Activated CD8-positive, alpha-beta memory T cell treated with anti-CD3 and anti-CD28 coated beads, Interleukin-2, amount 10 ng/mL, durations not matched to agents 7 days and 5 days (primary cell): ENCODE measurements at places on chromosomes 1 and 21.

GRCh38 chr1:30895382-30895943 lies 13.1 kb downstream of the SDC3 start:
- no peak for DNase-seq

- DNase-seq = no peak
Observed at GRCh38 chr1:28031173-28031572, 57.2 kb downstream of the EYA3 start.

- DNase-seq = no peak
Observed at GRCh38 chr1:166740668-166741276, 98.5 kb upstream of the POGK start.

- no peak for DNase-seq
Observed at GRCh38 chr1:23424293-23425192, at the start of gene TCEA3. TCEA3 (minus strand) TSS chr1:23424748; CDS start chr1:23424633, 115 bp downstream.

- no peak for DNase-seq
Observed at GRCh38 chr1:42944246-42944928, 14.3 kb downstream of the SLC2A1 start.

DNA sequence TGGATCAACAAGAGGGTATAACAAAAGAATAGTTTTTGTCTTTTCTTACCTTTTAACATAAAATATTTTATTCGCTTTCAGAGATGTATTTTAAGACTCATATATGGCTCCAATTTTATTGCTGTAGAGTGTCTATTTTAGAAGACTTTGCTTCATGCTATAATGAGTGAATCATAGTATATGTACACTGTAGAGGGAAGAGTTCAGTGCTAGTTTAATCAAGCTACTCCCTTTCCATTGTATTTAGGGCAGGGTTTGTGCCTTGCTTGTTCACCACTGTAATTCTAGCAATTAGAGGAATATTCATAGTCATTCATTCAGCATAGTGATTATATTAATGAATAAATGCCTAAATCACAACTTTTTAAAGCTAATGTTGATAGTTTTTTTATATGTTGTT lies 78.8 kb downstream of the CEP350 start:
- DNase-seq = no peak

DNA sequence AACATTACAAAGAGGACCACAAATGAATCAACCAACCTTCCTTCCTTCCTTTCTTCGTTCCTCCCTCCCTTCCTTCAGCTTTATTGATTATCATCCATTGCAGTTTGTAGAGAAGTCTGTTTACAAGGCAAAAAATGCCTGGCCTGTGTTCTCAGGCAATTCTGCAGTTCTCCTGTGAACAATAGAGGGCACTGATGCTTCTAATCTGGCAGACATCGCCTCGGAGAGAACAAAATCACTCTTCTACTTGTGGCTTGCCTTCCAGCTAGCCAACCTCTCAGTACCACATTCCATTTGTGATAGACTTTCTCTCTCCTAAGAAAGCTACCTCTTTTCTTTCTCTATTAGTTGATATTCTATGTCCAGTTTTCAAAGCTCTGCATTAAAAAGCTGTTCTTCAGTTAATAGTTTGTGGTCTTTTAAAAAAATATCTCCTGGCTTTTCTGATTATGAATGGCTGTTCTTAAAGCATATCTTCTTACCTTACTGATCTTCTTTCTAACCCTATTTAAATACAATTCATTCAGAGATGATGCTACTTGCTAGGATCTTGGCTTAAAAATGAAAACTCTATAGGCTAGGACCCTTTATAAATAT lies 26.9 kb upstream of the ESRRG start:
- DNase-seq = no peak

DNA sequence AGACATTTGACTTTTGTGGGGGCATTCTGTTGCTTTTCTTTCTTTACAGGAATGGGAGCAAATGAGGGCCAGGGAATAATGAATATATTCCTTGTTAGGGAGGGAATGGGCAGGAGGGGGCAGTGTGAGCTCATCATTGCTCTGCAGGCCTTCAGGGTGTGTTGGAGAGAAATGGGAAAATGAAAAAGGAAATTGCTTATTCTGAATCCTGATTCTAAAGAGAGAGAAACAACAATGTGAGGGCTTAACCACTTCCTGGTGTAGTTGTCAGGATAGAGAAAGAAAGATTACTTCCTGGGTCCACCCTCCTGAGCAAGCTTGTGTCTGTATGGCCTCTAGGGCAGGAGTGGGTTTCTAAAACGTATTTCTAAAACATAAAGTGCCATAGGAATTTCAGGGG lies 28.3 kb downstream of the VANGL2 start:
- DNase-seq = peak; percentile 51

- DNase-seq = no peak
Observed at GRCh38 chr1:172955161-172955815, 95.5 kb downstream of the TNFSF18 start.

DNA sequence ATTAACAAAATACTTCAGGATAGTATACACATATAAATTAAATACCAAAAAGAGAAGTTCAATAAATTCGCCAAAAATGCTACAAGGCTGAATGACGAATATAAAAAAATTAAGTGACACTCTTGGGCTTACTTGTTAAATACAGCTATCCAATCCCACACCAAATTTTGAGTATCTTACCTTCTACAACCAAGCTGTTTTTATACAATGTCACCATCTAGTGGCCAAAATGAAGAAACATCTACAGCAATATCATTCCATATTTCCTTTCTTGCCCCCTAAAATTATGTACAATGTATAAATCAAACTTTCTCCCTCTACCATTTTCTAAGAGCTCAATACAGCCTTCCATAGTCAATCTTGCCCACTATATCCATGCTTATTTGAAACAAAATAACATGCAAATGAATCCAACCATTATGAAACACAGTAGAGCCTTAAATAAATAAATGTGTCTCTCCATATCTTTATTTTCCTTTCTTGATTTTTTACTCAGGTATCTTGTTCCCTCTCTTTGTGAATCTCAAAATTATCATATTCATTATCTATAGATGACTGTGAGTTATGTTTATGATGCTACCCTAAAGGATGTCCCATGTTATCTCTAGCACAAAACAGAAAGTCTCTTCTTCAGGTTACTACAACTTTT lies 86.3 kb downstream of the ACBD6 start:
- DNase-seq = no peak

DNA sequence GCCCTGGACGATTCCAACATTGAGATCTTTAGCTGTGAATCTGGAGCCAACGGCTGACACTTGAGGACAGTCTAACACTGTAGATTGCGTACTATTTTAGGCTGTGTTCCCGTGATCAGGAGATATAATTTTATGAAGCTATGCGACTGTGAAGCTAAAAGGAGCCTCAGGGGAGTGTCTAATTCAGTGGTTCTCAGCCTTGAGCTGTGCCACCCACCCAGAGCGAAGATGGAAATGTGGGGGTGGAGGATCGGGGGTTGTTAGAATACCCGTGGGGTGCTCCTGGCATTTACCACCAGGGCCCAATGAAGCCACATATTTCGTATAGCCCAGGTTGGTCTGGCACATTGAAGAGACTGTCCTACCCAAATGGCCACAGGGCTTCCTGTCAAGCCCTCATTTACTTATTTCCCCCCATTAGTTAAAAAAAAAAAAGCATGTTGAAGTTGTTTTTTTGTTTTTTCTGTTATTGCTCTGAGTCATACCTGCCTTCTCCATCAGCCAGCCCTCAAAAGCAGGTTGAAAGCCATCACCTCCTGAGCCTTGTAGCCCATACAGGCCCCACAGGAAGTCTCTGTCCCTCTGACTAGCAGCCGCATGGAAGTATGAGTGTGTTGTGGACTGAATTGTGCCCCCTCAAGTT lies 141.7 kb downstream of the GALNT2 start:
- DNase-seq = peak; percentile 84

DNA sequence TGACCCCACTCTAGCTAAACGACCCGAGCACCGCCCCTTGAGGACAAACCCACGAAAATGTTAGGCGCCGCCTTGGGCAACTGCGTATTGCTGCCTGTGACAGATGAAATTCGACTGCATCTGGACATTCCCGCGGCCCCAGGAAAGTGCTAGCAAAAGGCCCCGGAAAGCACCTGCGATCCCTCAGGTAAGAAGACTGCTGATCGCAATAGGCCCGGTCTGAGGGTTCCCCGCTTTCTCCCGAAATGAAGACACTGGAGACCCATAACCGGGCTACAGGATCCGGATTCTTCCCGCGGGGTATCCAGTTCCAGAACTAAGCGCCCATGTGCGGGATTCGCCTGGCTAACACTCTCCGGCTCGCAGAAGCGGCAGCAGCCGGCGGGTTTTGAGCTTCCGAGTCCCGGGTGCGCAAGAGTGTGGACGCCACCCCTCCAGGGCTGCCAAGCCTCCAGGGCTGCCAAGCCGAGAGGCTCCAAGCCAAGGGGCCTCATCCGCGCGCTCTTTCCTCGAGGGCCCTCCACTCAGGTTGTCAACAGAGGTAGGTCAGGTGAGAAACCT lies 157.9 kb upstream of the NBPF11 start:
- no peak for DNase-seq

- no peak for DNase-seq
Observed at GRCh38 chr1:74674278-74675048, 871 bp upstream of the ERICH3 start.

DNA sequence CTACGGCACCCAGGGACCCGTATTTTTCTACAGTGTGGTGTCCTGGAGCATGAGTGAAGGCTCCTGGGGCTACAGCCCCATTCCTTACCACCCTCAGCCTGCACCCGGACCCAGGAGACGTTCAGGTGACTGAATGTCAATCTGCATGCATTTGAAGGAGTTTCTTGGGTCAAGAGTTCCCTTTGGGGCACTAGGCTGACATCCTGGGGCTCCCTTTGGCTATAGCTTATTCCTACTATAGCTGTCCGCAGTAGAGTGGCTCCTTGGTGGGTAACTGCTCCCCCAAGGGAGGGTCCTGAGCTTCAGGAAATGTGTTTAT lies 19.9 kb upstream of the LRRN2 start:
- no peak for DNase-seq

DNA sequence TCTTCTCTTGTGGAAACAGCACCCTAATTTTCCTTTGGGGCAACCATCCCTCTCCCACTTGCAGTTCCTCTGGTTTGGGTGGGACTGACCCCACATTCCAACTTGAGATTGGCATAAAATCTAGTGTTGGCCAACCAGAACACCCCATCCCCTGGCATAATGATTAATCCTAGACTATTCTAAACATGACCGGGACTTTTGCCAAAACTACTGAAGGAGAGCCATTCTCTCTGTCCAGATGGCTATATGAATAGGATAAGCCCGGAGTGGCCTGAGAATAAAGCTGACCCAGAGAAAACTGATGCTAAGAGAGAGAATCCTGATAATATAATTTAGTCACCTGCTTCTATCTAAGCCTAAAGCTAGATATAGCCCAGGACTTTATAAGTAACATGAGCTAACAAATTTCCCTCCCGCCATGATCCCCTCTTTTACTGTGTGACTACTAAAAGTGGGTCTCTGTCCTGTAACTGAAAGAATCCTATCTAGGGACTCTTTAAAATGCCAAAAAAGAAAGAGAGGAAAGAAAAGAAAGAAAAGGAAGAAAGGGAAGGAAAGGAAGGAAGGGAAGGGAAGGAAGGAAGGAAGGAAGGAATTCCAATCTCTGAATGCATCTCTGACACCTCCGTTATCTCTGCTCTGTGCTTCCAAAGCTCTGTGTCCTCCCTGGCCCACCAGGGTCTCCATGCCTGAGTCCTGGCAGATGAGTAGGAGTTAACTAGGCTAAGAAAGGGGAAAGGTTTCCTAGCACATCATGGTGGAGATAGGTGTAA lies 28.0 kb upstream of the NRDC start:
- DNase-seq = no peak

- DNase-seq = no peak
Observed at GRCh38 chr1:208024406-208024805, 113.5 kb upstream of the CD34 start.

DNA sequence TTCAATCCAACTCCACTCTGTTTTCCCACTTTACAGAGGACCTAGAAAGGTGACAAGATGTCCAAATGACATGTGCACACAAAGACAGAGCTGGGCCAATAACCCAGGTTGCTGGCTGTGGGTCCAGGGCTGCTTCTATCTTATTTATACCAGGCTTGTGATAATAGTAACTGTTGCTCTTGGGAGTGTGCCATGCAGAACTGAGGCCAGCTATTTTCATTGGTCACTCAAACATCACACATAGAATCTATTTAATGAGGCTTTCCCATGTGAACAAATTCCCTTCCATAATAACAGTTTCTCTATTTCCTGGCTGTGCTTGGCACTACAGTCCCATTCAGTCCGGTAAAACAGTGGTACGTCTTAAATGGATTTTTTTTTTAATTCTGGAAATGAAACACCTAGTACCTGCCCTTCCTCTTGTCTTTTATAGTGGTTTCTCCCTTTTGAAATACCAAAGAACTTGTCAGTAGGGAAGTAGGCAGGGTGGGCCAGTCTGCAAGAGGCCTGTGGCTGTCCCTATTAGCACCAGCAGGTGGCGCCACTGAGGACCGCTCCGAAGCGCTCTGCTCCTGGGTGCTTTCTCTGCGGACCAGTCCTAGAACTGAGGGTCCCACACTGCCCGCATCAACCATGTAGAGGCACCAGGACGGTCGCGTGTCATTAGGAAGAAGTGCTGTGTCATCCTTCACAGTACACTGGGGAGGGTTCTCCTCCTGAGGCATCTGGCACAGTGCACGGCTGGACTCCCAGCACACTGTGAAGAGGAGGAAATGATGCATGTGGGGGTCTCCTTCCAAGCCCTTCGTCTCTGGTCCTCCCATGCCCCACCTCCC lies 52.1 kb downstream of the GPR161 start:
- DNase-seq = peak; percentile 77

DNA sequence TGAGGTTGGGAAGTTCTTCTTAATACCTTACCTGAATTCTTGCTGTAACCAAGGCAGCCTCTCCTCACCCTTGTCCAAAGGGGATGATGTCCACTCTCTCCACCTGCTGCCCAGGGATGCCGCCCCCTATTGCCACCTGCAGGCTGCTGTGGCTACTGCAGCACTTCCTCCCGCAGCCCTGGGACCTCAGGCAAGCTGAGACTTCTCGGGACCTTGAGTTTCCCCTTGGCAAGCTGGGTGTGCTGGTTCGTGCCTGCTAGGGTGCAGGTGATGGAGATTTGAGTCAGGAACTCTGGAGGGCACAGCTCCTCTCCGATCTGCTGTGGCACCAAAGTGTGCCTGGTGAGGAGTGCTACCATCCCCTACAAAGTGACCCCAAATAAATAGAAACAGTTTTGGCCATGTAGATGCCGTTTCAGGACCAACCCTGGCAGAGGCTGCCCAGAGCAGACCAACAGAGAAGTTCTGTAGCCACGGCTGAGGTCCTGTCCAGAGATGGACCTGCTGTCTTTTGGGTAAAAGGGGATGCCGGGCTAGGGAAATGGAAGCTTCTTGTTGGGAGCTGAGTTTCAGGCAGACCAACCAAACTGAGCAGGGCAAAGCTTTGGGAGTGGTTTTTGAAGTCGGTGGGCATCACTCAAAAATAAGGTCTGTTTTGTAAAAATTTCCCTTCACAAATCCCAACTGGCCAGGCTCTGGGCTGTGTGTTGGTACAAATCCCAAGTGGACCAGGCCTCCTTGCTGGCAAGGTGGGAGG lies 31.7 kb downstream of the RUNX3 start:
- DNase-seq = peak; percentile 77

GRCh38 chr1:21324368-21325141 lies 34.3 kb upstream of the ECE1 start:
- peak; percentile 65 for DNase-seq

DNA sequence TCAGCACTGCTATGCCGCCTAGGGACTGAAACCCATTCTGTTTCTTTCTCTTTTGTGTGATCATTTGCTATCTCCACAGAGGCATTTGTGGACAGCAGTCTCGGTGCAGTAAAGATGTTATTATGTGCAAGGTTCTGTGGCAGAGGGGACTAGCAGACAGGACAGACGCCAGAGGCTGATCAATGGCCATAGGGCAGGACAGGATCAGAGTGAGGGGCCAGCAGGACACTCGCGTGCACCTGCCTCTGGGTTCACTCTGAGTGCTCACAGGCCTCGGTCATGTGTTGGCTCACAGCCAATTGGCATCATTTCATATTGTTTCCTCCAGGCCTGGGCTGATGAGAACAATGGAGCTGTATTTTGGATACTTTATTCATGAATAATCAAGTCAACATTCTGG lies 212.6 kb downstream of the TGFB2 start:
- no peak for DNase-seq
